Caco-2 (cell line): ENCODE measurements at places on chromosomes 5 and 9.

DNA sequence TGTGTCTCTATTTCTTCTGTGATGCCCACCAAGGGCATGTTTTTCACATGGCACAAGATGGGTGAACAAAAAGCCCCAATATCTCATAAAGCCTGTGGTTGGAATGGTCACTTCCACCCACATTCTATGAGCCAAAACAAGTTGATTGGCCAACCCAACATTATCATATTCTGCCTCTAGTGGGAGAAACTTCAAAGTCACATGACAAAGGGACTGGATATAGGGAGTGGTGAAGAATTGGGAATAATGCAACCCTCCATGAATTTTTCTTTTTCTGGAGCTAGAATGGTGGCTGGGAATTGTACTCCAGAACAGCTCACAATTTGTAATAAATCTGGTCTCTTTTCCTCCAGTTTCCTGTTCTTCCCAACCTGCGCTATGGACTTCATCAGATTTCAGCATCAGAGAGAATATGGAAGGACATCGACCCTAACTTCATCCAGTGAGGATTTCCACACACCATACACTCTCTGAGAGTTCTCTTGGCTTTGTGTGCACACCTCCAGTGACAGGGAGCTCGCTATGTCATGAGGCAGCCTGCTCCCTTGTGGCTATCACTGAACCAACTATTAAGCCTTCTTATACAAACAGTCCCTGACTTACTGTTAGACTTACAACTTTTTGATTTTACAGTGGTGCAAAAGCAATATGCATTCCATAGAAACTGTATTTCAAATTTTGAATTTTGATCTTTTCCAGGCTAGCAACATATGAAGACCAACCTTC is 12.0 kb upstream of the B4GALT1 start:
- peak; percentile 51 for DNase-seq

- DNase-seq = peak; percentile 30
Measured at GRCh38 chr9:94818178-94818541, 91.7 kb downstream of the AOPEP start.

DNA sequence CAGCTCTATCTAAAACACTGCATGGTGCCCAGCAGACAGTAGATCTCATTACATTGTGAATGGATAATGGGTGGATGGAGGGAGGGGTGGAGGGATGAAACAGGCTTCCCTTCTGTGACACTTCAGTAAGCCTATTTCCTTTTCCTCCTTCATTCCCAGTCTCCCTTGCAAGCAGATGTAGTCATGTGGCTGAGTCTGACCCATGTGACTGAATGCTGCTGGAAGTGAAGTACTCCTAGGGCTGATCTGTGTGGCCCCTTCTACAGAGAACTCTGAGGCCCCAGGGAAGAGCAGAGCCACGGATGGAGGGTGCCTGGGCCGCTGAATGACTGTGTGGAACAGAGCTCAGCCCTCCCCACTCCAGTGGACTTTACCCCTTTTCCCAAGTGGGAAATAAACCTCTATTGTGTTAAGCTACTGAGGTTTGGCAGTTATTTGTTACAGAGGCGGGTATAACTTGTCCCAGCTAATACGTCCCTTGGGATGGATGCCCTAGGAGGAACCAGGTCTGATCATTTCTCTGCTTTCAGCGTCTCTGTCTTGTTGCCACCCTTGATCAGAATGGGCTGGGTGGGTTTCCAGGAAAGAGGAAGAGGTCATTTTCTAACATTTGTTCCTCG is 176.1 kb upstream of the MVB12B start:
- DNase-seq = no peak

GRCh38 chr5:111782216-111782615 is 25.2 kb upstream of the NREP start:
- DNase-seq = no peak

- peak; percentile 60 for DNase-seq
Measured at GRCh38 chr5:69492923-69493395, 369 bp downstream of the OCLN start.

- DNase-seq = no peak
Measured at GRCh38 chr5:107483231-107484024, 187.3 kb downstream of the EFNA5 start.

GRCh38 chr5:96344678-96345577 is 88.1 kb downstream of the PCSK1 start:
- DNase-seq = no peak

DNA sequence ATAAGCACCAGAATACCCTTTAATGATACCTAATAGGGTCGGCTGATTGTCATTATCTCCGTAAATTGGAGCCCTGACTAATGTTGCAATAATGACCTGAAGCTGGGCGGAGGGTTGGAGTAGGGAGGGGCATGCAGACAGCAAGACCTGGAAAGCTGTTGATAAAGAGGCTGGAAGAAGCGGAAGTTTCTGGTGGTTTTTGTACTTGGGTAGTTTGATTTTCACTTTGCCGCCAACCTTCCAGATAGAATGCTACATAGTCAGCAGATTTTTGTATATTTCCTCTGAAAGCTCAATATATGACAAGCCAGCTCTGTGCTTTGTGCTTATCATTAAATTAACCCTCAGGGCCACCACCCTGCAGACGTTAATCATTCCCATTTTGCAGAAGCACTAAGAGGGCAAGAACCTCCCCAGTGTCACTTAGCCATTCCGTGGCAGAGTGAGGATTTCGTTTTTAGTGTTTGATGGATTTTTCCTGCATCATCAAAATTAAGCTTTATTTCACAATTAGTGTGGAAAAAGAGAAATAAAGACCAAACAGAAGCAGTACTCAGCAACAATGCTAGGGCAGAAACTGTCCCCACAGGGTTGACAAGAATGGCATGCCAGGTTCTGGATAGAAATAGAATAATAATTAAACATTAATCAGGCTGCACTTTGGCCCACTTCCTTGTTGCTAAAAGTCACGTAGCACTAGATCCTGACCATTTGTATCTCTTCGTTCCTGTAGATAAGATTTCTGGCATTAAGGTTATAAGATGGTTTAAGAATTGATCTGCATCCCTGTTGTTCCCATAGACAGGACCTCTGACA is 34.7 kb downstream of the DIRAS2 start:
- no peak for DNase-seq
